ENCODE measurements at places on chromosomes 4 and X.

DNA sequence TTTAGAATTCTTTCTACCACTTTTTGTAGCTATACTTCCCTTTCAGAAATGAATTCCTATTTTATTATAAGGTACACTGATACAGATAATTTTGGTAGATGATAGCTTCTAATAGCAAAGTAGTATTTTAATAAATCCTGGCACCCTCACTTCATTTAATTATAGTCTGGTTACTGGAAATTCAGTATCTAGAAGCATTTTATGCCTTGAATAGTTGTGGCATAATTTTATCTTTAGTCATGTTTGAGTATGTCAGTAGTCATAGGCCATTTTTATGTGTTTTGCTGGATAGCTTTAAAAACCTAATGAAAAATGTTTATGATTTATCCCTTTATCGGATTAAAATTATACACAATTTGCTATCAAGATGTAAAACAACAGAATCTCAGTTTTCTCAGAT is 92.3 kb downstream of the DIAPH2 start:
- DNase-seq, result no peak

DNA sequence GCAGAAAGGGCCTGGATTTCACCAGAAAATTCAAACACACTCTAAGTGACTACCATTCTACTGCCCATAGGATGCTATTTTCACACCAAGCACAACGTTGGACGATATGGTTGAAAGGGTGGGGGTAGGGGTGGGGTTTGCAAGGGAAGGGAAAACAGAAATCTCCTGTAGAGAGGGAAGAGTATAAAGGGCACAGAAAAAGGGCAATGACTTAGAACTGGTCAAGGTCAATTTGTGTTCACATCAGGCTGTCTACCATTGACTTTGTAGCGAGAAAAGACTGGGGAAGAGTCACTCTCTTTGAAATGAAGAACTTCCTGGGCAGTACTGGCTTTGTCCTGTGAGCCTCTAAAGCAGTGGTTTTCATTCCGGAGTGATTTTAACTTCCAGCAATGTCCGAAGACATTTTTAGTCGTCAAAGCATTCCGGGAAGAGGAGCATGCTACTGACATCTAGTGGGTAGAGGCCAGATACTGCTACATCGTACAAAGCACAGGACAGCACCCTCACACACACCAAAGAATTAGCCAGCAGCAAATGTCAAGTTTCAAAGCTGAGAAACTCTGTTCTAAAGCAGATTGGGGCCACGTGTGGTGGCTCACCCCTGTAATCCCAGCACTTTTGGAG is 48.4 kb upstream of the SLC7A3 start:
- no peak for DNase-seq

GRCh38 chr4:89511776-89512175 is 204.2 kb upstream of the GPRIN3 start:
- no peak for DNase-seq

DNA sequence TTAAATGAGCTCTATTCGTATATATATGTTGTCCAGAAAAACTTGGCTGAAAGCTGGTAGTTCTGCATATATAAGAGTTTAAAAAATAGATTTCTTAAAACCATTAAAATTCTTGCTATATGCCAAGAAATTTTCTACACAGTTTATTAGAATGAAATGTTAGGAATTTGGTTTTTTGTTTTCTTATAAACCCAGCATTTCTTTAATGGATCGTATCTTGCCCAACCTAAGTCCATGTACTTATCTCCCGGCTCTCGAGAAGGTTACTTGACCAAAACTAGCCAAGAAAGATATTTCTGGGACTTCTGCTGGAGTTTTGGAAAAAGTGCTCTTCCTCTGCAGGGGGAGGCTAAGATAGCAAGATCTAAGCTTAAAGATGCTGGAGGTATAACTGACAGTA is 4.7 kb upstream of the ASB5 start:
- DNase-seq, result no peak

DNA sequence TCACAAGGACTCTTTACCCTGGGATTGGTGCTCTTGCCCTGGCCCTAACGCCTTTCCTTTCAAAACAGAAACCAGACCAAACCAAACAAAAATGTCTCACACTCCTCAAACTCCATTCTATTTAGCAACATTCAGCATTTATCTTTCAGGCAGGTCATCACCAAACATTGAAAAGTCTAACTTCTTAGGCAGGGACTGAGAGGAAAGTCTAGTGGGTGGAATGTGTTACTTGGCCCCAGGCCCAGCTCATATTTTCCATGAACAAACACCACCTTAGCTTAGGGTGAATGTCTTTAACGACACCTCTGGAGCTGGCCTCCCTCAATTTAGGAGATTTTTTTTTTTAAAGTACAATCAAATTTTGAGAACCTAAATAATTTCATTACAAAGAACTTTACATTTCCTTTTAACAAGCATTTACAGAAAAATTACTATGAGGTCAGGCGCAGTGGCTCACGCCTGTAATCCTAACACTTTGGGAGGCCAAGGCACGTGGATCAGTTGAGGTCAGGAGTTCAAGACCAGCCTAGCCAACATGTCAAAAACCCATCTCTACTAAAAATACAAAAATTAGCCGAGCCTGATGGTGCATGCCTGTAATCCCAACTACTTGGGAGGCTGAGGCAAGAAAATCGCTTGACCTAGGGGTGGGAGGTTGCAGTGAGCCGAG is 10.2 kb upstream of the N4BP2 start:
- no peak for DNase-seq

GRCh38 chr4:10160281-10160856 is 43.8 kb upstream of the WDR1 start:
- no peak for DNase-seq

DNA sequence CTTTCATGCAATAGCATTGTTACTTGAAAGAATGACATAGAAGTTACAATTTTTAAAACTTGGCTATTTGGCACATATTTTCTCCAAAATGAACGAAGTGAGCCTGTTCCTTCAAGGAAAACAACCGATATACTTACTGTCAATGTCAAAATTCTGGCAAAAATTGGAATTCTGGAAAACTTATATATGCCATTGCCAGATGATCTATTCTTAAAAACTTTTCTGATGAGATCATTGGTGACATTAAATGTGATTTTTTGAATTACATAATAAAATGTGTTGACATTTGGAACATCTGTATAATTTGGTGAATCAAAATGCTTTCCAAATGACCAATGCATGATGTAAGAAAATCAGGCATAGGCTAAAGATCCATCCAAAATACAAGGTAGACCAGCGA is 209.0 kb downstream of the SCFD2 start:
- DNase-seq, result no peak

DNA sequence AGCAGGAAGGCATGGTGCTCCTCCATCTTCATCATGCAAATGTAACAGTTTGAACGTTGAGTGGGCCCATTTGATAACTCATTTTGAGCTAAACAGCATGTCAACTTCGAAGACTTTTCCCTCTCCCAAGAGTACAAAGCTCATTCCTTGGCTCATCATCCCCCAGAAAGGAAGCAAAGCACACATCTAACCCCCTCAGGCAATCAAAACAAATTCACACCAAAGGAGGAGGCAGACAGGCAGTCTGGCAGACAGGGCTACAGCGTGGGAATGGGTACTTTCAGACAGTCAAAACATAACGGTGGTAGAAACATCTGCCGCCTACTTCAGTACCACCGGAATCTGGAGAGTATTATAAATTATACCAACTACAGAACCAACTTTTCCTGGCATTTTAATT is 81.7 kb downstream of the PCDH19 start:
- no peak for DNase-seq

GRCh38 chr4:11628093-11628725 is 199.5 kb upstream of the HS3ST1 start:
- DNase-seq, result no peak
